Activated CD4-positive, alpha-beta T cell treated with anti-CD3 and anti-CD28 coated beads, Interleukin-2, amount 10 ng/mL, durations not matched to agents 24 days and 14 days (primary cell): ENCODE measurements at places on chromosomes 6 and 20.

DNA sequence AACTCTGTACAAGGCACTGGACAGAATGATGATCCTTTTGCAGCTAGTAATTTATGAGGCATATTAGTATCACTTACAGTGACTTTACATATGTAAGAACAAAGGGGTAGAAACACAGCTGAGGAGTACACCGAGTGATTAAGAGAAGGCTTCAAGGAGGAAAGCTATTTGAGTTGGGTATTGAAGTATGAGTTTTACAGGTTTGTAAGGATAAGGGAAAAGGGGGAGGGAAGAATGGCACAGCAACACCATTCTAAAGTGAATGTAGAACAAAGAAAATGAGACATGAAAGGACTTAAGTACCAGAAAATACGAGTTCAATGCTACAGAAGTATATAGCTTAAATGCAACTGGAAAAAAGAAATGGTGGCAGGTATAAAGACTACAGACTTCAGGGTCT, 5.5 kb downstream of the CDK19 start:
- no peak for DNase-seq

- peak; percentile 77 for DNase-seq
Observed at GRCh38 chr20:44990425-44990824, 24.1 kb downstream of the STK4 start.

GRCh38 chr6:28349344-28349891, 329 bp upstream of the ZKSCAN3 start:
- DNase-seq = no peak

GRCh38 chr6:80165143-80165542, 58.7 kb downstream of the BCKDHB start:
- DNase-seq = peak; percentile 68

DNA sequence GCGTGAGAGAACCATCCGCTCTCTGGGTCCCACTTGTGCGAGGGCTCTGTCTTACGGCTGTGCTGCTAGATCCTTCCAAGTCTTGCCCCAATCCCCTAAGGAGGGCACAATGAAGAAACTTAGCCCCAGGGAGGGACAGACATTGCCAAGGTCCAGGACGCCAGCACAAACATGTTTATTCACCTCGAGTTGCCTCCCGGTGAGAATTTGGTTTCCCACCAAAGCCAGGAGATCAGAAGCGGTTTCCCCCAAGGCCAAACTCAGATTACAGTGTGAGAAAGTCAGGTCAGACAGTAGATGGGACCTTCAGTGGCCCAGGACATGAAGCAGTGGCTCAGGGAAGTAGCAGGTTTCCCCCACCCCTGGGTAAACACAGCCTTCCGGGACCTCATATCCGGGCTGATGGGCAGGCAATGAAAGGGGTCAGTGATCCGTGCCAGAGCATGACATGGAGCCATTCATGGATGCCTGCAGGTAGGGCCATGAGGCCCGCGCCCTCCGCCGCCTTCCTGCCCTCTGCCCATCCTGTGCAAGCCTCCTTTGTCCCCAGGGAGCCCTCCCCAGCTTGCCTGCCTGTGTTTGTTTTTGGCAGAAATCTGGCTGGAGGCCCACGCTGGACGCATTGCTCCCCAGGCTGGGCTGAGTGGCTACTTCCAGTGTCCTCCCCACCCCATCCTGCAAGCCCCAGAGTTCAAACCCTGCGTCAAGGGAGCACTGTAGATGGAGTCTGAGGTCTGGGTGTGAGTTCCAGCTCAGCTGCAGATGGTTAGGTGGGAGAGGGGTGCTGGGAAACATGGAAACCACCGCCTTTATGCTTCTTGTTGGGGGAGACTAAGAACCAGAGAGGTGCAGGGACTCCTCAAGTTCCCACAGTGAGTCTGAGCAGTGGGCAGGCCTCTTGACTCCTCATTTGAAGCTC, 2.0 kb downstream of the BPIFB2 start:
- DNase-seq = no peak

DNA sequence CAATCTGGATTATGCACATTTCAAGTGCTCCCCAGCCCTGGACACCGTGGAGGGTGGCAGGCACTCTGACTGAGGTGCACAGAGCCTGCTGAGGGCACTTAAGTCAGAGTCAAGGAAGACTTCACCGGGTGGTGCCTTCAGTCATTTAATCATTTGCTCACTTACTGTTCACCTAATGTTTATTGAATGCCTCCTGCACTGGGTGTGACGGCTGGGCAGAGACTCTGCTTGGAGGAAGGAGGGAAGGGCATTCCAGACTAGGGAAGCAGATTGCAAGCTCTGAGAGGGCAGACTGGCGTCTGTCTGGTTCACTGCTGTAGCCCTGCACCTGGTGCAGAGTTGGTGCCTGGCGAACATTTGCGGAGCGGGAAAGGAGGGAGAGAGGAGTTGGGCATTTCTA, 54.2 kb upstream of the FAM83D start:
- DNase-seq = peak; percentile 61

DNA sequence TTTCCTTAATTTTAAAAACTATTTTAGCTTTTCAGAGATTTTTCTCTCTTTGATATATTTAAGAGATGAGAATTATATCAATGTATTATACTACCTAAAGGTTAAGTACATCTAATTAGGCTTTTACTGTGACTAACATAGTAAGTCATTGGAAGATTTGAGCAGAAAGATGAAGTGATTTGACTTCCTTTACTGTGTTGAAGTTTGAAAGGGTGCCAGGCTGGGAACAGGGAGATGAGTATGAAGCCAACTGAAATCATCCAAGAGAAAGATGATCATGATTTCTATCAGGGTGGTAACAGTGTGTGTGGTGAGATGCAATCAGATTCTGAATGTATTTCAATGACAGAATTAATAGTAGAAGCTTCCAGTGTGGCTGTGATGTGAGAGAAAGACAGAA, 87.3 kb downstream of the TRDN start:
- DNase-seq = no peak

GRCh38 chr6:157962601-157963302, 18.9 kb upstream of the SYNJ2 start:
- peak; percentile 80 for DNase-seq

- no peak for DNase-seq
Observed at GRCh38 chr20:57040466-57040865, 226.0 kb downstream of the BMP7 start.

DNA sequence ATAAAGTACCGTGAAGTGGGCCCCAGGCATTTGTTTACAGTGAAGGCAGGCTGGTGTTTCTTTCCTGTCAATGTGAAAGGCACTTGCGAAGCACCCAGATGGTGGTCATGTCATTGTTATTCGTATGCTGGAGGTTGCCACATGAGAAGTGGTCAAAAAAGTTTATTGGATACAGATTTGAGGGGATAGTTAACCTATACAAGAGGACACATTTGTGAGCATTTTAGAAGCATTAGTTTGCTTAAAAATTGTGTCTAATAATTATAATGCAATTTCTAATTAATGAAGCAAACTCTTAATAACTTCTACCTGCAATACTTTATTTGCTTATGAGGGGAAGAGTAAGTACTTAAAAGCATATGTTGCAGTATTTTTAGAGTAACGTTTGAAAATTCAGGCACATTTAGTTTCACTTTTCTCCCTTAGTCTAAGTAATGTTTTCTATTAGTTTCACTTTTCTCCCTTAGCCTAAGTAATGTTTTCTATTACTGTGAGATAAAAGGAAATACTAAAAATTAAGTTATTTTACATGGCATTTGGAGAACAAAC, 120.7 kb upstream of the CLDN20 start:
- peak; percentile 62 for DNase-seq

GRCh38 chr6:42041481-42042053, 8.8 kb upstream of the TAF8 start:
- no peak for DNase-seq

GRCh38 chr20:34222208-34222607, 19.0 kb upstream of the ASIP start:
- DNase-seq = no peak

GRCh38 chr6:104325341-104326172, 534.2 kb downstream of the HACE1 start:
- no peak for DNase-seq

DNA sequence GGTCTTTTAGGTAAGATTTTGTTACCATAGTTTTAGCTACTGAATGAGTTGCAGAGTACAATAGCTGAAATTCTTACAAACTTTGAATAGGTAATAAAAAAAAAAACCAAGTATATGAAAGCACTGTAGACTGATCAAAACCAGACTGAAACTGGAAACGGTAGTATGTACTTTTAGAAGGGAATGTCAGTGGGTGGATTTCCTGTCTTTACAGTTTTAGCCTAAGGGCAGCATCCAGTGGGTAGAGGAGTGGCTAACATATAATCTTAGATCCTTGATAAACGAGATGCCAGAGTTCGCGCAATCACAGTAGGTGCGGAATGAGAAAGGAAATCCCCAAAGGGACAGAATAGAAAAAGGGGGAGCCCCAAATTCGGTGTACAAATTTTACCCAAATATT, 385.9 kb upstream of the RUNX2 start:
- no peak for DNase-seq

- no peak for DNase-seq
Observed at GRCh38 chr20:56736285-56736857, 107.3 kb downstream of the TFAP2C start.

DNA sequence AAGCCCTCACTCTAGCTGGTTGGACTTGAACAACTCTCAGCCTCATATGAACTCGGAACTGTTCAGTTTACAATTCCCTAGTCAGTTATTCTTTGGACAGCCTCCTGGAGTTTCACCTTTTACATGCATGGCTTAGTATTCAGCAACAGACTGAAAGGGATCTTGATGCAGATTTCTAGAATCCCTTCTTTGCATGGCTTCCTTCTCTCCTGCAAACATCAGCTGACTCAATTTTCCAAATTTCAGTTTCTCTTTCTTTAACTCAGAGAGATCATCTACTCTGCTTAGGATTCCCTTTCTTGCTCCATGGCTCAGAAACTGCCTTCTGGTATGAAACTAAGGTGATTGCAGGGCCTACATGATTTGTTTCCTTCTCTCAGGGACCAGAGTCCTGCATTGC, 99.6 kb downstream of the CEP57L1 start:
- no peak for DNase-seq

- DNase-seq = peak; percentile 77
Observed at GRCh38 chr20:49641683-49642656, 71.7 kb downstream of the B4GALT5 start.

GRCh38 chr6:159681191-159681880, 11.7 kb downstream of the SOD2 start:
- no peak for DNase-seq

- no peak for DNase-seq
Observed at GRCh38 chr6:36149476-36149875, 19.2 kb downstream of the MAPK13 start.

DNA sequence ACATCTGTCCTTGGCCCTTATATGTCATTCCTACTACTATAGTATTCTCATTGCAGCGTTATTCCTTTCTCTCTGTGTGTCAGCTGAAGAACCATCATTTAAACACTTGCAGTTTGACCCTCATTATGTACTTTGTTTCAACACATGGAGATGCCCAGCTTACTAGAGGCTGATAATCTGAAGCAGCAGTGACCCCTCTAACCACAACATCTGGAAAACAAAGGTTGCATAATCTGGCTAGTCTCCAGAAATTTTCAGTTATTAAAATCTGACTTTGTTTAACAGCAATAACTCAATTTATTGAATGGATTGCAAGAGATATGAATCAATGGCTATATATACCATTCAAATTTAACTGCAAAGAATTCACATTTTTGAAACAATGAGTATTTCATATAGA, 6.6 kb upstream of the PHIP start:
- no peak for DNase-seq

DNA sequence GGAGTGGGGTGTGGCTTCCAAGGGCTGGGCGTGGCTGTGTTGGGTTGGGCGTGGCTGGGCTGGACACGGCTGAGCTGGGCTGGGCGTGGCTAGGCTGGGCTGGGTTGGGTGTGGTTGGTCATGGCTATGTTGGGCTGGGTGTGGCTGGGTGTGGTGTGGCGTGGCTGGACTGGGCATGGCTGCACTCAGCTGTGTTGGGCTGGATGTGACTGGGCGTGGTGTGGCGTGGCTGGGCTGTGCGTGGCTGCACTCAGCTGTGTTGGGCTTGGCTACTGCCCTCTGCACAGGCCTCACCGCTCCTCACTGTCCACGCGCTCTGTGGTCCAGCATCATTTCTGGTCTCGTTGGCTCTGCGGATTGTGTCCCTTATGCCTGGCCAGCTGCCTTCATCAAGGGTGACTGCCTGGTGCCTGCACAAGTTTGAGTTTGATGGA, 43.5 kb upstream of the SLCO4A1 start:
- DNase-seq = no peak

- no peak for DNase-seq
Observed at GRCh38 chr20:50213531-50214106, 23.0 kb downstream of the CEBPB start.

DNA sequence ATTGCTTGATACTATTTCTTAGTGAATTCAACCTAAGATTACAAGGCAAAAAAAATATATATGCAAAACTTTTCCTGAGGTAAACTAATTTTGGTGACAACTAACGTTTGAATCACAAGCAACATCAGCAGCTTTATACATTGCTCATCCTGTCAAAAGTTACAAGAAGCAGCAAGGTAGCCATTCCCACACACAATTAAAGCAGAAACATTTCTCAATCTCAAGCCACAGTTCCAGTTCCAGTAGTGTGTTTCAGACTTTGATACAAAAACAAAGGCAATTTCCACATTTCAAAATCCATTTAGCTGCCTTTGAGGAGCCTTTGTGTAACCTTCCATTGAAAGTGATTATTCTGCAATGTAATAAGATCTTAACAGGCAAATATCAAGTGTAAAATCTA, 191.0 kb downstream of the WDR27 start:
- DNase-seq = no peak

GRCh38 chr6:157148391-157149323, 174.7 kb downstream of the TMEM242 start:
- no peak for DNase-seq

DNA sequence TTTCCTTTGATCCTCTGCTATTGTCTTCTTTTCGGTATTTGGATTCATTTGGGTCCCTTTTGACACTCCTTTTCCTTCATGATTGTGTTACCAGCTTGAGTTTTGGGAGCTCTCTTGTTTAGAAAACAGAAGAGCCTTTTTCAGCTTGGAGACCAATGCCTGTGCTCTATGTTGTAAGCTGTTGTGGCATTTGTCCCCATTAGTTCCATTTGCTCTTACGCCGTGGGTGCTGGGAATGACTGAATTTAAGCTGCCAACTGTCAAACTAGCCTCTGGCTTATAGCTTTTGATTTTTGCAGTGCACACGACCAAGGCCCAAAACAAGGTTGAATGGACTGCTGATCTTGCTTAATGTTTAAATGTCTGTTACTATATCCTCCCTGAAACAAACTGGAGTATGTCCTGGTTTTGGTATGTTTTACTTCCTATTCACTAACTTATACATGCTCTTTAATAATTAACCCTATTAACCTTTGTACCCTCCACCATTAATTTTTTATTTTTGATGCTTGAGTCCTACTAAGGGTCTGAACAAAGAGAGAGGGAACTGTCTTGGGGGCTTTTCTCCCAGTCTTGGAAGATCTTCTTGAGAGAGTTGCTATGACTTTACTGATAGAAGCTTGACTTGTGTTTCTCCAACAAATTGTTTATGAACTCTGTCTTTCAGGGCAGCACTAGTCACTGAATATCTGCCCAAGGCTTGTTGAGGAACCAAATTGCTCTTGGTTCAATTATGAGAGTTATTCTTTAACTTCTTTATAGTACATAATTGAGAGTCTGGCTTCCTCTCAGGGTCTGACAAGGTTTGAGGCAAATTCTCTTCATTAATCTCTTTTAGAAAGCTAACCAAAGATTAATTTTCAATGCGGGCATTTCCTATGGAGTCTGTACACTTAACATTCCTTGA, 100.3 kb upstream of the SIRPG start:
- no peak for DNase-seq
